Omental fat pad (tissue), 4 donors: ENCODE measurements at places on chromosomes 16 and 17. TPM values are rescaled to one million over a fixed set of nuclear protein-coding genes. Genes with fewer than 3 reads are reported as not detected.

PERCC1 gene
- total RNA-seq = 1.9 TPM

CNGB1 gene
- not detected for total RNA-seq

HAS3 gene
- 0.36 TPM for total RNA-seq

GRCh38 chr16:53852678-53853077 is 148.7 kb downstream of the FTO start:
- DNase-seq = no peak

DNA sequence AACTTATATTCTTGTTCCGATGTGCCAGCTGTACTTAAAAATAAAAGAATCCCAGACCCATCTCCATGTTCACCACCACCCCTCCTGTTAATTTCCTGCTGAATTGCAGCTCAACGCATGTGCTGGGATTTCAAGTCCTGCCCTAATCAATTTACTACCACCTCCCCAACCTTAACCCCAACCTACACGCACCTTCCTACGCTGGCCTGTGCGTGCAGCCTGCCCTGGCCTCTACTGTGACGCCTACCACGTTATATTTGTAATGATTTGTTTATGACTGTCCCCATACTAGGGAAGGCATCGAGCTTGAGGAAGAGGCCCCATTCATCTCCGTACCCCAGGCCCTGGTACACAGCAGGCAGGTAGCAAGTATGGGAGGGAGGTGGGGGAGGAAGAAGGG is 251.1 kb downstream of the MRTFB start:
- DNase-seq = no peak

- DNase-seq = no peak
Measured at GRCh38 chr16:50925758-50926357, 184.0 kb downstream of the CYLD start.

GRCh38 chr17:2192367-2193057 is 111.1 kb downstream of the SMG6 start:
- DNase-seq = no peak

GRCh38 chr17:70987867-70988340 is 818.6 kb downstream of the KCNJ2 start:
- DNase-seq = no peak

DNA sequence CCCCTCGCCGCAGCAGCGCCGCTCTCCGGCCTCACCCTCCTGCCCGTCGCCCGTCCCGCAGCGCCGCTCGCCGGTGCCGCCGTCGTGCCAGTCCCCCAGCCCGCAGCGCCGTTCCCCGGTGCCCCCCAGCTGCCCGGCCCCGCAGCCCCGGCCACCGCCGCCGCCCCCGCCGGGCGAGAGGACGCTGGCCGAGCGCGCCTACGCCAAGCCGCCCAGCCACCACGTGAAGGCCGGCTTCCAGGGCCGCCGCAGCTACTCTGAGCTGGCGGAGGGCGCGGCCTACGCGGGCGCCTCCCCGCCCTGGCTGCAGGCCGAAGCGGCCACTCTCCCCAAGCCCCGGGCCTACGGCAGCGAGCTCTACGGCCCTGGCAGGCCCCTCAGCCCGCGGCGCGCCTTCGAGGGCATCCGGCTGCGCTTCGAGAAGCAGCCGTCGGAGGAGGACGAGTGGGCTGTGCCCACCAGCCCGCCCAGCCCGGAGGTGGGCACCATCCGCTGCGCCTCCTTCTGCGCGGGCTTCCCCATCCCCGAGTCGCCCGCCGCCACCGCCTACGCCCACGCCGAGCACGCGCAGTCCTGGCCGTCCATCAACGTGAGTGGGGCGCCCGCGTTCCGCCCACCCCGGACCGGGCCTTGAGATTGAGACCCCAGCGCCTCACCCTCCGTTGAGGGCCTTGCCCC is 15.0 kb downstream of the TBKBP1 start:
- no peak for DNase-seq

DNA sequence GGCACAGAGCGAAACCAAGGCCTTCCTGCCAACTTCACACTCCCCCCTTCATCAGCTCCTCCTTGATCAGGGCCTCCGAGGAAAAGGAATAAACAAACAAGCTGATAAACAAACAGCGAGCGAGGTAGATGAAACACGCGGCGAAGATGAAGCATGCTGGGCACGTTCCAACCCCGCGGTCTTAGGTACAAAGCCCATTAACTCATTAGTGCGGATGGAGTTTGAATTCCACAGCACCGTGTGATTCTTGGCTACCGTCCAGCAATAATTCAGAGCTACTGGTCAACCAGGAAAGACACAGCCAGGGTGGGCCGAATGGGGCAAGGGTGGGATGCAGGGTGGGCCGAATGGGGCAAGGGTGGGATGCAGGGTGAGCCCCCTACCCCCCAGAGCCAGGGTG is 67.3 kb downstream of the RBFOX3 start:
- DNase-seq = no peak

DNA sequence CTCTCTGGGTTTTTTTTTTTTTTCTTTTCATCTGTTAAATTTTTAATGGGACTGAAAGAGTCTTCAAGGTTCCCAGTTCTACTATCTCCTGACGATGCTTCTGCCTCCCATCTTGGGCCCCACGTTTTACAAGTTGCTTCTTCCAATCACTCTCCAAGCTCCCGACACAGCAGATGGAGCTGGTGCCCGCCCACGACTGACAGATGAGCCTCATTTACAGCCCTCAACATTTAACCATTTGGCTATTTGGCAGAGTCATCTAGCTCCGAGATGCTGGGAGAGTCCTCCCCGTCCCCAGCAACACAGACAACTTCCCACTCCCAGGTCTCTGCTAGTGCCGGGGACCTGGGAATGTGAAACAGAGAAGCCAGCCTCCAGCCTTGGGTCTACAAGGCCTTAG is 276.9 kb downstream of the SHISA9 start:
- no peak for DNase-seq

DNA sequence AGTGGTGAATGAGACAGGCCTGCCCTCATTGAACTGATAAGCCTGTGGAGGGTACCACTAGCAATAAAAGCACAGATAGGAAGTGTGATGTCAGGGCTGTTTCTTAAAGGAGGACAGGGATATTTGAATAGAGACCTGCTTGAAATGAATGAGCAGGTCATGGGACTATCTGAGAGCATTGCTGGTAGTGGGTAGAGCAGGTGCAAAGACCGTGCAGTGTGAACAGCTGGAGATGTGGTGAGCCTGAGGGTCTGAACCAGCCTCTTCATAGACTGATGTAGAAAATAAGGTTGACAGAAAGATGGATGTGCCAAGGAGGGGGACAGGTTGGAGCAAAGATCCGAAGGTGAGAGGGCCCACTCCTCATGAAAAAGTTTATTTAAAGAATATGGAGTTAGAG is 2.4 kb downstream of the NUP93 start:
- no peak for DNase-seq

- DNase-seq = no peak
Measured at GRCh38 chr16:2022723-2023091, 3.1 kb downstream of the NPW start.

DNA sequence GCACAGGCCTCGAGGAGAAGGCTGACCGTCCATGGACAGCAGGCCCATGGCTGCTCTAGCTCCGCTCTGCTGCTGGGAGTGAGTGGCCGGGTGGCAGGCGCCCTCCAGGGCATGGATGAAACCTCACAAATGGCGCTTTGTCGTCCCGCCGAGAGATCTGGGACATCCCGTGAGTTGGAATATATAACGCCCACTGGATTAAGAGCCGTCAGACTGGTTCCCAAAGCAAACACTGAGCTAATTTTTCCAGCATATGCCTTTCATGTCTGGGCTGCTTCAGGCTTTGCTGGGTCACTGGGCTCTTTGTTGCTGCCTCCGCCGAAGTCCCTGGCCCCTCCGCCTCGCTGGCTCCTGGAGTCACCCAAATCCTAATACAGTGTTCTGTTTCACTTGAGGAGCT is 266.3 kb downstream of the FOXL1 start:
- DNase-seq = no peak

- DNase-seq = no peak
Measured at GRCh38 chr16:8845699-8846298, 23.0 kb downstream of the CARHSP1 start.
